ENCODE measurements at places on chromosomes 12 and 14.

GRCh38 chr12:12007001-12007712 lies 63.6 kb upstream of the BCL2L14 start:
- DNase-seq: peak; percentile 75

DNA sequence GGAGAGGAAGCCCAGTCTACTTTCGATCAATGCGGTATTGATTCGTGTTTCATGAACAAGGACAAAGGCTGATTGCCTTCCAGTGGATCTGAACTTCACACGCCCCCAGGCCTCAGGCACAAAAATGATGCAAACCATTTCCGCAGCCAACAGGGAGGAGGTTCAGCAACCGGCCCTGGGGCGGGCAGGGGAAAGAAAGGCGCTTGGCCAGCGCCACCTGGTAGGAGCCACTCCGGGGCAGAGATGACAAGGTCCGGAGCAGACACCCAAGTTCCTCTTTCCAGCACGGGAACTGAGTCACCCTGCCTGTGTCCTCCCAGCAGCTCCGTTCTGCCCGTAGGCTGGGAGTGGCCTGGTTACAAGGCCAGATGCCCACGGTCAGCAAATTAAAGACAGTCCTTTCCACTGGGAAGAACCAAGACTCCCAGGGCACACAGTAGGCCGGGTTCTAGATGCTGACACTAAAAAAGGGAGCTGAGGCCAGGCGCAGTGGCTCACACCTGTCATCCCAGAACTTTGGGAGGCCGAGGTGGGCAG lies 136.3 kb downstream of the SCARB1 start:
- DNase-seq: no peak

DNA sequence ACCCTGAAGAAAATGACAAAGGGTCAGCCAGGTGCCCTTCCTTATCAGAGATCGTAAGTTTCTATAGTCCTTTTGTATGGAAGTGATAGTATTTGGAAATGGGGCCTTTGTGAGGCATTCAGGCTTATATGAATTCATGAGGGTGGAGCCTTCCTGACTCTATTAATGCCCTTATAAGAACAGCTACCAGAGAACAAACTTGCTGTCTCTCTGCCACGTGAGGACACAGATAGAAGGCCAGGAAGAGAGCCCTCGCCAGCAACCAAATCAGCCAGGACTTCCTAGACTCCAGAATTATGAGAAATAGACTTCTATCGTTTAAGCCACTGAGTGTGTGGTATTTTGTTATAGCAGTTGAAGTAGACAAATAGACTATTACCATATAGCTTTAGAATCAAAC lies 36.7 kb downstream of the TRMT5 start:
- DNase-seq: no peak

DNA sequence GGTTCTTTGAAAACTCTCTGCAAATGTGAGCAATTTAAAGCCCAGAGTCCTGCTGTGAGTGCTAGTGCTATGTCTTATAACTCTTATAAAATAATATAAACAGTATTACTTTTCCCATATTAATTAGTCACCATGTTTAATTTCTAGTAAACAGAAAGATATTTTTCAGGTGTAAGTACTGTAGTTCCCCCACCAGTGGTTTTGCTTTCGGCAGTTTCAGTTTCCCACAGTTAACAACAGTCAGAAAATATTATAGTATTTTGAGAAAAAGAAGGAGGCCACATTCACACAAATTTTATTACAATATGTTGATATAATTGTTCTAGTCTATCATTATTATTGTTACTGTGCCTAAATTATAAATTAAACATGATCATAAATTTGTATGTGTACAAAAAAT lies 800.5 kb downstream of the LRFN5 start:
- DNase-seq: no peak

- no peak for DNase-seq
Measured at GRCh38 chr14:74685056-74685455, 27.8 kb downstream of the AREL1 start.

DNA sequence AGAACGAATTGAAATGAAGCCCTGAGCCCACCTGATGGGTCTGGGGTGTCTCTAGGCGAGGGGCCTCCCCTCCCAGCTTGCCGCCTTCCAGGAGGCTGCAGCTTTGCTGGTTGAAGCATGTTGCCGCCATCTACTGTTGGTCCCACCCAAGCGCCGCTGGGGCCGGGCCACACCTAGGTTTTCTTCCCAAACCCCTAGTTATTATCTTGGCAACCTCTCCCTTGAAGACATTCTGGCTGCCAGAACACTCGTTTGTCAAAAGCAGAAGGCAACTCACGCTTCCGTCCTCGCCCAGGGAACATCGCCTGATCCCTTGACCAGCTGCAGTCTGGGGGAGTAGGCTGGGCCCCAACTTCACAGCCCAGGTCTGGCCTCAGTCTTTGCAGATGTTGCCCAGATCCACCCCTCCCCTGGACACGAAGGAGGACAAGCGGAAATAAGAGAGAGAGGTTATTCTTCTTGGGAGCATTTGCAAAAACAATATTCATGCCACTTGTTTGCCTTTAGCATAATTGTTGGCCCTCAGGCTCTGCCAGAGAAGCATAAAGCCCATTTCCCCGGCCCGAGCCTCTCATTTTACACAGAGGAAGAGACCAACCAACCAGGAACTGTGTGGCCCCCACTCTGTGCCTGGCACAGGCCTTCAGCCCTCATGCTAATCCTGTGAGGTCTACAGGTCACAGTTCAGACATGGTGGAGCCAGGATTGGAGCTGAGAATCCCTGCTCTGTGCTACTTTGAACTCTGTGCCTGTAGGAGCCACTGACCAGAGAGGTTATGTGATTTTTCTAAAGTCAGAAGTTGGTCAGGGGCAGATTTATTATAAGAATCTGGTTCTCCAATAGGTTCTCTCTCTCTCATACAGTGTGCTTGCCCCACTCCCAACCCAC lies 6.8 kb downstream of the EMP1 start:
- DNase-seq: no peak

DNA sequence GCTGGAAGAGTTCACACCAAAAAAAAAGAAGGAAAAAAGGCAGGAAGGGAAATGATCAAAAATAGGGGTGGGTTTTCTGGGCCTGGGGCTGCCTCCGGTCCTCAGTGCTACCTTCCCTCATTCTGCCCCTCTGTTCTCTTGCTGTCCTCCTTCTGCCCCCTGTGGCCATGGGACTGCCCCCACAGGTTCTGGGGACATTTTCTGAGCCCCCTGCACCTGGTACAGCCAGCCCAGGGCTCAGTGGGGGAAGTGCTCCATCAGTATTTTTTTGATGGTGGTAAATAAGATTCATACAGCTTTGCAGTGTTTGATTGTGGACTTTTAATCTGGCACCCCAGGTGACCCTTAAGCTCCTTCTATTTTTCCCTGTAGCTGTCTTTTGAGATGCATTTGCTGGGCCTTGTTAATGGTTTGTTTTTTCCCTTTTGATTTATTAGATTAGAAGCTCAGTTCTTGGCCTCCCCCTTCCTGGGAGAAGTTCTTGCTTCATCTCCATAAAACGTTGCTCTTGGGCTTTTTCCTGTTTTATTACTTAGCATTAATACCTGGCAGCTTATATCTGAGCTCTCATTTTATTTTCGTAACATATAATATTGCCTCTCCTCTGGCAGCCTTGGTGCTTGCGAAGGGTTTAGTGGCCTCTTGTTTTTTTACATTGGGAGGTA lies 43.1 kb downstream of the CHST11 start:
- no peak for DNase-seq

GRCh38 chr14:54451121-54451601 lies 10.0 kb upstream of the CNIH1 start:
- no peak for DNase-seq

DNA sequence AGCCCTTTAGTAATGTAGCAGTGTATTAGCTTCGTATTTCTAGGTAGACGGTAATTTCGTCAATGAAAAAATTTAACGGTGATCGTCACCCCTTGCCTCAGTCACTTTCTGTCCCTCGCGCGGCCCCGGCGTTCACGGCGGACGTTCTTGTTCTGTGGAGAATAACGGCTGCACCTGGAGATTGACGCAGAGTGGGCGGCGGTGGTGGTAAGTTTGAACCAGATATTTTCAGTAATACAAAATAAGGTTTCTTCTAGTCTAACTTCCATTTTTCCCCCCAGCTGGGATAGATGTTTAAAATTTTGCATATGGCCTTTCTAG lies 341 bp downstream of the ZNF10 start:
- DNase-seq: peak; percentile 36

DNA sequence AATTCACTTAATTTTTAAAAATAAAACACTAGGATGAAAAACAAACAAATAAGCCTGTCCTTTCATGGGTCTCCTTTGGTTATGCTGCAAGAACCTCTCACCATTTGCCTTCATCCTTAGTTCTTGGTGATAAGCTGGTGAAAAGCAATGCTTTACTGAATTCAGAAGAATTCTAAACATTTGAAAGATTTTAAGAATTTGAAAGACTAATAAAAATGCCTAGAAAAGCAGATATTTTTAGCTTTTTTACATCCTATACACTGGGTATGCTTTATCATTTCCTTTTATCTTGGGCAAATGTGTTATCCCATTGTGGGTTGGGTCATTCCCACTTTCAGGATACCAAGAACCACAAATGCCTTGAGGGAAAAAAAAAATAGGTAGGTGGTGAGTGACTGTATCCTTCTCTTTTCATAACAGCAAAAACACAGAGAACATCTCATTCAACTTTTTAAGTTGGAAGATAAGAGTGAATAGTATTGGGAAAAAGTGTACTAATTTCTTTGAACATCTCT lies 197.1 kb upstream of the ABCD2 start:
- DNase-seq: no peak

- no peak for DNase-seq
Measured at GRCh38 chr12:14190694-14191093, 174.8 kb upstream of the ATF7IP start.

DNA sequence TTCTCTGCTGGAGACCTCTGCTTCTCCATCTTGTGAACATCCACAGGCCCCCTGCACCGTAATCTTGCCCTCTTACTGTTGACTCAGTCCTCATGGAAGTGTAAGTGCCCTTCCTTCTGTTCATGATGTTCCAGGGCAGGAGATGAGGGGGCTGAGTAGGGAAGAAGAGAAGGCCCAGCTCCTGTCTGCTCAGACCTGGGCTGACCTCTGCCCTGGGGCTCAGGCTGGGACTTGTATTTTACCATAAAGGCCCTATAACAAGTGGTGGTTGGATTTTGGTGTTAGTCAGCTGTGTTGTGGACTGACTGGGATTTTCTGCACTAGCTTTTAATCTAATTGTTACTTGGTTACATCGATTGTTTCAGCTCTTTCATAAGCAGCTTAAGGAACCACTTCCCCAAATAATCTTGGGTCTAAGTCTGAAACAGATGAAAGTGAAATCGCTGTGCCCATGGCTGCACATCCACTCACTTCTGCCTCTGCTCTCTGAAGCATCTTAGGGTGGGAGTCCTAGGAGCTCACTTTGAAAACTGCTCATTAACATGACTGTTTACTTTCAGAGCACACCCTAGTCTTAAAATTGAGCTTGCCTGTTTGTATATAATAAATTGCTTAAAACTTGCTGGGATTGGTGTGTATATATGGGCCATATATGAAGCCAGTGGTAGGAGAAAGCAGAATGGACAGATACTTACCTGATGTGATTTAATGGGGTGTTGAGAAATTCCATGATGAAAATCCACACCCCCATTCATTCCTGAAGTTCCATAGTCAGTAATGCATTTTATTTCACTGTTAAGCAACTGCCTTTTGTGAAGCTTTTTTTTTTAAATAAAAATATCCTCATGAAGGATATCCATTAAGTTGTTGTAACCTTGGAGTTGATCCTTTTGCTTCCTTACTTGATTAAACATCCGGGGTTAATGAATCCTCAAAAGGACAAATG lies 17.7 kb downstream of the C12orf71 start:
- no peak for DNase-seq

- DNase-seq: peak; percentile 51
Measured at GRCh38 chr14:106586098-106586704, 1059.8 kb downstream of the TMEM121 start.

- no peak for DNase-seq
Measured at GRCh38 chr14:99972748-99973466, 92.3 kb upstream of the EVL start.

DNA sequence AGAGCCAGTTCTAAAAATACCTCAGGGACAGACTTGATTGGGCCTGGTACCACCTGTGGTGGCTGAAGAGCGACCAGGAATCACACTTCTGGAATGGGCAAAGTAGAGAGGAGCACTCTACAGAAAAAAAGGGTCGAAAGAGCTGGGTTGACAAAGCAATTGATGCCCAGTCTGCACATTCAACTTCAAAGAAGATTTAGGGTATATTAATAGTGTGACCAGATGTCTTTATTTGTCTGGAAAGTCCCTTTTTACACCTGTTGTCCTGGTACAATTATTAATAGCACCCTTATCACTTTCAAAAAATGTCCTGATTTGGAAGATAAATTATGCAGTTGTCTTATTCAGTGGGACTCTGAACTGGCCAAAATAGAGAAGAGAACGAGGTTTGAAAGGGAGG lies 137.5 kb downstream of the DYRK2 start:
- DNase-seq: no peak

DNA sequence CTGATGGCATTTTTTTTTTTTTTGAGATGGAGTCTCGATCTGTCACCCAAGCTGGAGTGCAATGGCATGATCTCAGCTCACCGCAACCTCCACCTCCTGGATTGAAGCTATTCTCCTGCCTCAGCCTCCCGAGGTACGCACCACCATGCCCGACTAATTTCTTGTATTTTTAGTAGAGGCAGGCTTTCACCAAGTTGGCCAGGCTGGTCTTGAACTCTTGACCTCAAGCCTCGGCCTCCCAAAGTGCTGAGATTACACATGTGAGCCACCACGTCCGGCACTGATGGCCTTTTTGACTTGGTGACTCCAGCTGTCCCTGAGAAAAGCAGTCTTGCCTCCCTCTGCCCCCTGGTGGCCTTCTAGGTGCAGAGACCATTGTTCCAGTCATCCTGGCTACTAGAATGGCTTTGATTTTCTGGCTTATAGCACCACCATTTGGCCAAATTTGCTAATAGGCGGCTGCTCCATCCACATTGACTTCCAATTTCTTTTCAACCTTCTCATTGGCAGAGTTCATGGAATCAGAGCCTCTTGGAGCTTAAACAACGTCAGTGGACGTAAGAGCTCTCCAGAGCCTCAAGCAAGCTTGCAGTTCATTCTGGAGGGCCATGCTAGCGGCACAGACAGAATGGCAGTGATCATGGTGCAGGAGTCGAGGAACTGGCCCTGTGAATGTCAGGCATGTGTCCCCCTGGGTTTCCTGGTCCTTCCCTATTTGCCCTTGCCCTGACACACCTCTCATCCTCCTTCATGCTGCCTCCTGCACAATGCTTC lies 25.4 kb upstream of the EIF4B start:
- DNase-seq: peak; percentile 75

DNA sequence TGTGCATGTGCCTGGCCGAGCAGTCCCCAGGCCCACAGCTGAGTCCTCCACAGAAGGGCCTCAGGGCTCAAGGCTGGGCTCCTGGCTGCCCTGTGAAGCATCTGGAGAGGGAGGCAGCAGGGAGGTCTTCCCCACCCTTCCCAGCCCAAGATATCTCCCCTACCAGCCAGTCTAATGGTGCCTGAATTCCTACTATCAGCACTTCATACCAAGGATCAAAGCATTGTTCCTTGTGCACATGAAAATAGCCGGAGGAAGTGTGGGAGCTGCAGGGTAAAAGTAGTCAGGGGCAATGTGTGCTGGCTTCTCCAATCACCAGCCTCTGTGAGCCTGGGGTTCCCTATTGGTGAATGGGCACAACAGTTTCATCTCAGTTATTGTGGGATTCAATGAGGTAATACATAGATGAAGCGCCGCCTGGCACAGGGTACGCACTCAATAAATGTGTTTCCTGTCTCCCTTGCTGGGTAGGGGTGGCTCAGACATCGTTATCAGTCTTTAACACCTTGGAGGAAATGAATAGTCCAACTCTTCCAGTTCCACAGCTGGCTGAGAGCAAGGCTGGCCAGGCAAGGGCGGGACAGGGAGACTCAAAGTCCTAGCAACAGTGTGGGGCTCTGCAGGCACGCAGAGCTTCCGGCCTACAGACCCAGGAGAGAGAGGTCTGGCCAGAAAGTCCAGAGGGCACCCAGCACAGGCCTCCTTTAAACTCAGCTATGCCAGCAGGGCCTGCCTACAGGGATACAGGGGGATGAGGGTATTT lies 39.1 kb upstream of the PNMA1 start:
- no peak for DNase-seq

Data from activated CD4-positive, alpha-beta T cell treated with anti-CD3 and anti-CD28 coated beads, Interleukin-2, amount 50 U/mL, for 4 hours (primary cell).